ENCODE measurements at places on chromosomes 12 and 14.

DNA sequence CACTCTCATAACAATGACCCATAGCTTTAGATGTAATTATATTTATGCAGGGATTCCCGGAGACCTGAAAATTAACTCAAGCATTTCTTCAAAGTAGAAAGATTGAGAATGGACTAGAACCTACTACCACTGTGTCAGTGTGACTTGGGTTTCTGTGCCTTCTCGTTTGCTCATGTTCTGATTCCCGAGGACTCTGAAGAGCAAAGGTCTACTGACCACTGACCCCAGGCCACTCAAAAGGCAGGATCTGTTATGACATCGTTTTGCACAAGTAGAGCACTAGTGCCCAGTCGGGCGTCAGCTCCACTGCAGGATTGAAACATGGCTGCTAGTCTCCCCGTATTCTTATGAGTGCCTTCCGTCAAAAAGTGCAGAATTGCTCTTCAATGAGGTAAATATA lies 53.8 kb upstream of the DHRS4 start:
- no peak for DNase-seq

DNA sequence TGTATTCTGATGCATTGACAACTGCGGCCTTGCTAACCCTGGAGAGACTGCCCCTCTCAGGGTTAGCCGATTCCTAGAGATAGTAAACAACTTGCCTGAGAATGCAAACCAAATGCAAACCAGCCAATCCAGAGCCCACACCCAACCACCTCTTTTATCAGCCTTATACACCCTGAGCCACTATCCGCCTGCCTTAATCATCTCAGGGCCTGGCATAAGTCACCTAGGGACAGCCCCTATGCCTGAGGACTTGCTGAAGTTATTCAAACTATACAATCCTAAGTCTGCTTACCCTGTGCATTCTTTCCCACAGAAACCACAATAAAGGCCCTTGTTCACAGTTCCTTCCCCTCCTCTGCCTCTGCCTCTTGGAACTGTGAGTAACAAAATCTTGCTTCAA lies 177.2 kb downstream of the KCNA5 start:
- DNase-seq = peak; percentile 58

- no peak for DNase-seq
Measured at GRCh38 chr12:88141425-88141773, 489 bp downstream of the CEP290 start.

DNA sequence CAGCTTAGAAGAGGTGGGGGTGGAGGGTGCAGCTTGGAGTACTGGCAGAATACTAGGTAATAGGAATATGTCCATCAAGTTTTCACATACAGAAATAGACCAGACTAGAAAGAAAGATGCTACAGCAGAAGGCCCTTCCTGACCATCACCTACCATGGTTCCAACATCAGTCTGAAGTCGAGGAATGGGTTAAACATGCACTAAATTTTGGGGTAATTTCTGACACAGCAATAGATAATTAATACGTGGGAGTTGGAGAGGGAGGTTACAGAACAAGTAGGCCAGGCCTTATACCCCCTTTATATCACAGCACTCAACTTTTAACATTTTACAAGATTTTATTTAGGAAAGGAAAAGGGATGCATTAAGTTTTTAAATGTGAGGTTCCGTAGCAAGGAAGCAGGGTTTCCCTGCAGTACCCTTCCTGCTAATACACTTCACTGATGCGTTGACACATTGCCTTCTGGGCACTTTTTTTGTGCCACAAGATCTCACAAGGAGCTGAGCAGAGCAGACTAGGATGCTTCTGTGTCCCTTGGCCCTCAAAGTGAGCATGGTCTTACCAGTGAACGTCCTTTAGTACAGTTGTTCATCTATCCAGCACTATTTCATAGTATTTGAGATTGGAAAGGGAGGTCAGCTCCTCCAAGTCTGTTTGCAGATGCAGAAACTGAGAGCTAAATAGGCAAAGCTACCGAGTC lies 50.8 kb downstream of the EID3 start:
- DNase-seq = no peak

DNA sequence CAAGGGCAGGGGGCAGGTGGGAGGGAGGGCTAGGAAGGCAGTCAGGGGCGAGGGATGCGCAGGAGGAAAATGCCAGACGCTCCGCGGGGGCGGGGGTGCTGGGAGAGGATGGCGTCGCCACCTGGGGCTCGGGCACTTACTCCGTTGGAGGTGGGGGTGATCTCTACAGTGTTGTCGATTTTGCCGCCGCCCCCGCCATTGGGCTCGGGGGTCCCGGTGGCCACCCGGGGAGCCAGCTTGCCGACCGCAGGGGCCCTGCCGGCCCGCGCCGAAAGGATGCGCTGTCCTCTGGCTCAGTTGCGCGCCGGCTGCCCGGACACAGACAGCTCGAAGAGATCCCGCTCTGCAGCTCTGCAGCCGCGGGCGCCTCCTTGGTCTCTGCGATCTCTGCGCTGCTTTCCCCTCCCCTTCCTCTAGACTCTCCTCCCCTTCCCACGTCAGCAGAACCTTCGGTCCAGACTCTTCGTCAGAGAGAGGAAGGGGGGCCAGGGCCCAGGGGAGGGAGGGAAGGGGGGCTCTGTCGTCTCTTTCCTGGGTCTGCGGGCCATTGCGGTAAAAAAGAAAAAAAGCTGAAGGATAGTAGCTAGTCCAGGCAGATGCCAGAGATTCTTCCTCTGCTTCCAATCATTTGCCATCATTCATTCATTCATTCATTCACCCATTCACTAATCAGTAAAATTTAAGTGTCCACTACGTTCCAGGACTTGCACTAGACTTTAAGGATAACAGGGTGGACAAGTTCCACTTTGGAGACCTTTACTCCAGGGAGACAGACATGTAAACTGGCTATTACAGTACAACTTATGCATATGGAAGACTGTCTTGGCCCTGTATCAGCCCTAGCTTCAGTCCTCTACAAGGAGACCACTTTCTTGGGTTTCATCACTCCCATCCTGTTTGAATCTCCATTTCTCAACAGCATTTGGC lies at the start of gene SLC22A17:
Gene SLC22A17, minus strand, starts transcription at position 382 of the 927 bp plus-strand sequence.
- peak; percentile 85 for DNase-seq

DNA sequence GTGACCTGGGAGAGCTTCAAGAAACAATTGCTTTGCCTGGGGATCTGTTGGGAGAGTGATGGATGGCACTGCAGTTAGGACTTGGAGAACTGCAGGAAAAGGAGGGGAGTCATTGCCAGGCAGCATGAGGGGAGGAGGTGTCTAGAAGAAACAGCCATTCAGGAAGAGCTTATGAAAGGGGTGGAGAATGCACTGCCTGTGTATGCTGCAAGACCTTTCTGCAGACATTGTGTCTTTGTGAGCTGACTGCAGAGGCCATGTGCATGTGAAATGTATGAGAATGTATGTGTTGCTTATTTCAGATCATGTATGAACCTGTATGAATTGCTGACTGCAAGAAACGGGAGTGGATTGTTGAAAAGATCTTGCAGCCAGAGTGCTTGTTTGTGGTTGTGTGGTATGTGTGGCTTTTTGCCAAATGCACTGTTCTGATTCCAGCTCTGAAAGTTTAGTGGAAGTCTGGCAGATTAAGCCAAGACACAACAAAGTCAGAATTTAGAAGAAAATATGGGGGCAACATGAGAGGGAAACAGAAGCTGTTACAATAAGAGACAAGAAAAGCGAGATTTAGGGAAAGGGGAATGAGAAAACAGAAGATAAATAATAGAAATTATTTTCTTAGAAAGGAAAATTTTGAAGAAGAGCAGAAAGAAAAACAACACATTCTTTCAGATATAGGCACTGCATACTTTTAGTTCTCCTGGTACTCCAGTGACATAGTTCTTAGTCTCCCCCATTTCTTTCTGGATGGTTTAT lies 9.8 kb upstream of the RIMKLB start:
- peak; percentile 16 for DNase-seq

- peak; percentile 73 for DNase-seq
Measured at GRCh38 chr14:65164068-65164824, 61.9 kb upstream of the MAX start.

GRCh38 chr12:120988658-120989057 lies 10.3 kb downstream of the HNF1A start:
- no peak for DNase-seq
